ENCODE measurements at places on chromosomes 16 and 17.

- DNase-seq = no peak
Measured at GRCh38 chr16:84585886-84586285, 32.0 kb downstream of the COTL1 start.

- DNase-seq = peak; percentile 17
Measured at GRCh38 chr17:73549841-73550430, 94.3 kb downstream of the SDK2 start.

- no peak for DNase-seq
Measured at GRCh38 chr16:871562-872345, 71.2 kb upstream of the GNG13 start.

DNA sequence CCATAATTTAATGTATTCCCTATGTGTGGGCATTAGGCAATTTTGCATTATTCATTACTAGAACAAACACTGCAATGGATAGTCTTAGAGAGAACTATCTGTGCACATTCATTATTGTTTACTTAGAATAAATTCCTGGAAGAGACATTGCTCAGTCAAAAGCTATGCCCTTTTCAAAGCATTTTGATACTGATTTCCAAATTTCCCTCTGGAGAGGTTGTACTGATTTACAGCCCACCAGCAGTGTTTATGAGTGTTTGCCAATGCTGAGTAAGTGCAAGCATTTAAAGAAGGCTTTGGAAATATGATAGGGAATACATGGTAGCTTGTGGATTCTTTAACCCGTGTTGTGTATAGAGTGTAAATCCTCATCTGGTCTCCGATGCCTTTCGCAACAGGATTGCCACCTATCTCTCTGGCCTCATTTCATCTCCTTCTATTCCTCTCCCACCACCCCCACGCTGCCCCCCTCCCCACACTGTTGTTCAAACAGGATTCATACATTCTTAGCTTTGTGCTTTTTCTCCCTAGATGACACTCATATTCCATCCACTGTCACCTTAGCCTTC is 33.4 kb upstream of the MMD start:
- no peak for DNase-seq

GRCh38 chr17:59870482-59870881 is 22.3 kb downstream of the TUBD1 start:
- DNase-seq = no peak

- DNase-seq = no peak
Measured at GRCh38 chr17:38746004-38746848, 1.9 kb downstream of the PCGF2 start.

DNA sequence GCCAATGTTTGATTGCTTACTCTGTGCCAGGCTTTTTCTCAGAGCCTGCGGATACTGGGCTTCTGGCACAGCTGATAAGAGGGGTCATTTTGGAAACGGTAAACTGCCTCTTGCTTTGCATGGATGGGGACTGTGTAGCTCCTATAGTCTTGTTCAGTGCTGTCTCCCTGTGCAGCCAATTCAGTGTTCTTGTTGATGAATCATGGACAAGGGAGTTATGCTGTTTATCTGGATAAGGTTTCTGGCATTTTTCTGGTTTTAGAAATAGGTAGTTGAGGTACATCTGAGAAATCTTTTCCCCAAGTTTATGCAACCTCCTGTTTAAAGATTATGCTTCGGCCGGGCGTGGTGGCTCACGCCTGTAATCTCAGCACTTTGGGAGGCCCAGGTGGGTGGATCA is 16.7 kb upstream of the TANGO6 start:
- DNase-seq = no peak

- DNase-seq = no peak
Measured at GRCh38 chr16:86515777-86516622, 5.7 kb downstream of the FOXF1 start.

- no peak for DNase-seq
Measured at GRCh38 chr16:22355487-22355908, 18.9 kb downstream of the CDR2 start.

DNA sequence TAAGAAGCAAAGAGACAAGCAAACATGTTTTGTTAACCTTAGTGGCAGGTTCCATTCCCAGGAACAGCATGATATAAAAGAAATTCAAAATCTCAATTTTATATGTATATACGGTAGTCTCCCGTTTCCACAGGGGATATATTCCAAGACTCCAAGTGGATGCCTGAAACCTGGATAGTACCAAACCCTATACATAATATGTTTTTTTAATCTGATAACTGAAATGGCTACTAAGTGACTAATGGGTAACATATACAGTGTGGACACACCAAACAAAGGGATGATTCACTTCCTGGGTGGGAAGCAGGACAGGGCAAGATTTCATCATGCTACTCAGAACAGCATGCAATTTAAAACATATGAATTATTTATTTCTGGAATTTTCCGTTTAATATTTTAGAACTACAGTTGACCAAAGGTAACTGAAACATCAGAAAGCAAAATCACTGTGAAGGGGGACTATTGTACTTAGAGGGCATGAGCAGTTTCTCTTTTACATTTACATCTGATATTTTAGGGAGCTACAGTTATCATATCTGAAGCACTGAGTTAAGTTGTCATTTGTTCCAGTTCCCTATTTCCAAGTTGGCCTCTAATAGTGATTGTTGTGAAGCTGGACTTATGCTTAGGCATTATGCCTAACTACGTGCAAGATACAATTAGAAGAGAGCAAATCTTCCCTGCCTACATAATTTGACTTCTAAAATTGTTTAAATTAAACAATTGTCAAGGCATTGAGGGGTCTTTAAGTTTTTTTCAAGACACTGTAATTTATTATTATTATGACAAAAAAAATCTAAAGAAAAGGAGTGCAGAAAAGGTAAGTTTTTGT is 34.1 kb upstream of the ABCA6 start:
- no peak for DNase-seq

- no peak for DNase-seq
Measured at GRCh38 chr16:55078153-55078552, 147.5 kb downstream of the IRX5 start.

DNA sequence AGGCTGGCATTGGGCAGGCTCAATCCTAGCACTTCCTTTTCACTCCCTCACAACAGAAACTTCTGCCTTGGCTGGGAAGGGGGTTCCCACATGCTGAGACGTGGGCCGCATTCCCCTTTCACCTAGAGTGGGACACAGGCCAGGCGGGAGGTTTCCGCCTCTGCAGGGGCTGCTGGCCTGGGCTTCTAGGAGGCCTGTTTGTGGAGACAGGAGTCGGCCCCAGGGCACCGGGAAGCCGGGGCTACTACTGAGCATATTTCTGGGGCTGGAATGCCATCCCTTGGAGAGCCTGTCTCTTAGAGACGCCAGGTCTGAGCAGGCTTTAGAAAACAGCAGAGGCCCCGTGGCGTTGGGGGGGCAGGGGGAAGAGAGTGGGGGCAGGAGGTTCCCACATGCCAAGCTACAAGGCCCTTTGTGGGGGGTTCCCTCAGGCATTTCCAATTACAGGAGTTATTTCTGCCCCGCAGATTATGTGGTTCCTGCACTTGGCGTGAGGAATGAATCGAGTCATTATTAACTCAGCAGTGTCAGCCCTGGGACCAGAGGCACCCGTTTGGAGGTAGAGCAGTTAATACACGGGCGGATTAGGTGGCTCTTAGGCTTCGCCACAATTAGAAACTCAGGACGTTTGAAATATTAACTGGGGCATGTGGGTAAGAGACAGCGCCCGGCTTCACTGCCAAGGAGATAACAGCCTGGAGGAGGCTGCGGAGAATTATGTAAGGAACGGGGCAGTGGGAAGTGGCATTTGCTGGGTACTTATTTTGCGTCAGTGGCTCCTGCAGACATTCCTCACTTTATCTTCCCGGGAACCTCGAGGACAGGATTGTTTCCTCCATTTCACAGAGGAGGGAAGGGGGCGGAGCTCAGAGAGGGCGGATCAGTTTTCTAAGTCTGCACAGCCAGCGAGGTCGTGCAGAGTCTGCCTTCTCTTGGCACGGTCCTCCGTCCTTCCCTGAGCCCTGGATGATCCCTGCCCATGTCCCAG is 162.5 kb downstream of the MAF start:
- no peak for DNase-seq

GRCh38 chr17:78817123-78817522 is 23.5 kb downstream of the USP36 start:
- DNase-seq = no peak

- peak; percentile 39 for DNase-seq
Measured at GRCh38 chr16:68642436-68643101, 2.5 kb upstream of the CDH3 start.

GRCh38 chr17:2937331-2938003 is 125.9 kb downstream of the OR1D5 start:
- no peak for DNase-seq

DNA sequence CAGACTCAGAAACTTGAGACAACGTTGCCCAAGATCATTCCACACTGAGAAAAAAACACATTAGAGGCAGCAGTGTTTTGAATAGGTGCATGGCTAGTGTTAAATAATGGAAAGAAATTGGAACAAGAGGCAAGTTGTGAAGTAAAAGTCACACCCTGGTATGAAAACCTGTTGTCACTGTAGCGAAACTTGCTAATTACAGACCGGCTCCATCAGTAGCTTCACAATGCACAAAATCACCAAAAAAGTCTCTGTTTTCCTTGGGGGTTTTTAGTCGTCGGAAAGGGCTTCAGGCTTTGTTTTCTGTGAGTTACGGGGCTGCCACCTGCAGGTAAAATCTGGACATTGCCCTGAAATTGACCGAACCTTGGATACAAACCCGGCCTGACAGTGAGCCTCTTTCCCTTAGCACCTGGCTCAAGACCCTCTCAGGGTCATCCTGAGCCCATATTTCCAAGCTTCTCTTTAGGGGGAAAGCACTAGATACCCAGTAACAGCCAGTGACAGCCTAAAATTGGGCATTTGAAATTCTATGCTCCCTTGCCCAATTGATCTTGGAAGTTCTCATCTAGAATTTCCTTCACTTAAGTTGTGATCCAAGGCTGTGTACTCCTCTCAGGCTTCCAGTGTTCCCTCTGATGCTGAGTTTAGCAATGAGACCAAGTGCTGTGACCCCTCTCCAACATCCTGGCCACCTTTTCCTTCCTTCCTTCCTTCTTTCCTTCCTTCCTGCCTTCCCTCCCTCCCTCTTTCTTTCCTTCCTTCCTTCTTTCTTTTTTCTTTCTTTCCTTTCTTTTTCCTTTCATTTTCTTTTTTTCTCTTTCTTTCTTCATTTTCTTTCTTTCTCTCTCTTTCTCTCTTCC is 7.2 kb upstream of the GRB2 start:
- DNase-seq = peak; percentile 68

DNA sequence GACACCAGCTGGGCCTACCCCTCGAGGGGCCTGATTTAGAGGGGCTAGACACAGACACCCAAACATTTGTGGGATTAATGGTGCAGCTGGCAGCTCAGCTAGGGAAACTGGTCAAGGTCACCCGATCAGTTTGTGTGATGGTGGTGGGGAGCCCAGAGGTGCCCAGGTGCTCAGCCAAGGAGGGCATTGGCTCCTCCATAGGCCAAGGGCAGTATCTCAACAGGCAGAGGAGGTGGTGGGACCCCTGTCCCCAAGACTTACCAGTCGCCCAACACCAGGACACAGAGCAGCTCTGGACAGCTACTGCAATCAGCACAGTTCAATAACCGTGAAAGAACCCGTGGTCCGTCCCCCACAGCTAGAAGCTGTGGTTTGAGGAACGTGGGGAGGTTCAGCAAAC is 120.9 kb downstream of the C16orf78 start:
- no peak for DNase-seq

DNA sequence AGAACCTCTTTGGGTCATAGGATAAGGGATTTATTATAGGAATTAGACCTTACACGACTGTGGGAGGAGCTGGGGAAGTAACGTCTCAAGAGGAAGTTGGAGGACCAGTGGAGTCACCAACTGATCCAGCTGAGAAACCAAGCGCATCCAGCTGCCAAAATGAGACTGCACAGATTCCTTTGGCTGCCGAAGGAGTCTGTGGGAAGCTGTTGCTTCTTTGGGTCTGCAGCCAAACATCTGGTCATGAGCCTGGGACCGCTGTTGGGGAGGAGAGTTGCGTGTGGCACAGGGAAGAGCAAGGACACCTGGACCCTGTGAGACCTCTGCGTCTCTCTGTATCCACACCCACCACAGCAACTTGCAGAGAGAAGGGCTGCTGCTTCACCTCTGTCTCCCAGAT is 2.4 kb upstream of the NACA2 start:
- no peak for DNase-seq

GRCh38 chr17:75636381-75637142 is 3.3 kb downstream of the SMIM5 start:
- DNase-seq = no peak

DNA sequence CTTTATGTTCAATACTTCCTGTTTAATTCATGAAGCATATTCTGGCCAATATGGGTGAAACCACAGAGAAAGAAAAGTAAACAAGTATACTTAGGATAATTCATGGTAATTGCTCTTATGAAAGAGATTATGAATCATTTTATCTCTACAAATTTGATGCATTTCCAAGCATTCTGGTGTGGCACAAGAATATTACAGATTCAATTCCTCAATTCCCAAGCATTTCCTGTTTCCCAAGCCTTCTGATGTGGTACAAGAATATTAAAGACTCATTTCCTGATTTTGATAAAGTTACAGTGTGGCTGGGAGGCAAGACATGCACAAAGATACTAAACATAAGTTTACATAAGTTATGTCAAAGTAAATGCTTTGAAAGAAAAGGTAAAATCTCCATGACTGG is 126.1 kb upstream of the NUDT7 start:
- no peak for DNase-seq

DNA sequence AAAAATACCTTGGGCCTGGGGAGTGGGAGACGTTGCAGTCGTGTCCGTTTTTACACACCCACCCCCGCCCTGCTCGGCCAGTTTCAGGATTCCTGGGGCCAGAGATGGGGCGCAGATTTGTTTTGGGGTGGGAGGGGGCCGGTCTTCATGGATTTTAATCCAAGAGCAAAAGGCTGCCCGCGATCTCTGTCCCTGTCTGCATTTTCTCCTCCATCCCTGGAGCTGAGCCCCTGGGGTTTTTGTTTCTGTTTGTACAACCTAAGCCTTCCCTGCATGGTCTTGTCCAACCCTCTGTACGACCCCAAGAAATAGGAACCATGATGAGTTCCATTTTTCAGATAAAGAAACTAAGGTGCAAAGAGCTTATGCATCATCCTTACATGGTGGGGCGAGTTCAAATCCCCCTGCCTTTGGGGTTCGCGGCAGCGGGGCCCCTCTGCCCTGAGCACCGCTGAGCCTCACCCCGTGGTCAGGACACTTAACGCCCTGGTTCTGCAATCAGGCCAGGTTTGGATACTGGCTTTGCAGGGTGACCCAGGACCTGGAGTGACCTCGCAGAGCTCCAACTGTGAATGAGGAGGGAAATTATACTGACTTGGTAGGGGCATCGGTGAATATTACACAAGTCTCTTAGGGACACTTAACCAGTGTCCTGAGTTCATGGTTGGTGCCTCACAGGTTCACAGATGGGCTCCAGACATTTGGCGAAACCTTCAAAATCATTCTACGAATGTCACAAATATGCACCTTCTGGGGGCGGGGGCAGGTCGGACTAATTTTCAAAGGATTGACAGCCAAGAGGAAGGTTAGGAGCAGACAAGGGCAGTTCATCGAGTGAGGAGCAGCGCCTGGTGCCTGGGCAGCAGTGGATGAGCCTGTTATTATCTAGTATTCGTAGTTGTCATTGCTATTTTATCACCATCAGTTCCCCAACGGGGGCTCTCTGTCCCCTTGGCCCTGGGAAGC is 4.1 kb upstream of the FOXF1 start:
- no peak for DNase-seq

Measured in COR-L47 (cell line).